ENCODE measurements at places on chromosomes 16 and 17.

- H3K4me3 ChIP-seq, result peak overlapping the region; percentile 44
- H3K27ac ChIP-seq, result no peak overlapping the region
- H3K4me1 ChIP-seq, result peaks cover 40% of the 10 kb centered on the region
- no peak for DNase-seq
Measured at GRCh38 chr17:7611635-7612293, 2.9 kb downstream of the FXR2 start.

- no peak for DNase-seq
- H3K27me3 ChIP-seq, result peaks cover 6% of the 10 kb centered on the region
- no peaks in the 10 kb centered on the region for H3K4me1 ChIP-seq
Measured at GRCh38 chr17:72294487-72294893, 173.7 kb downstream of the SOX9 start.

DNA sequence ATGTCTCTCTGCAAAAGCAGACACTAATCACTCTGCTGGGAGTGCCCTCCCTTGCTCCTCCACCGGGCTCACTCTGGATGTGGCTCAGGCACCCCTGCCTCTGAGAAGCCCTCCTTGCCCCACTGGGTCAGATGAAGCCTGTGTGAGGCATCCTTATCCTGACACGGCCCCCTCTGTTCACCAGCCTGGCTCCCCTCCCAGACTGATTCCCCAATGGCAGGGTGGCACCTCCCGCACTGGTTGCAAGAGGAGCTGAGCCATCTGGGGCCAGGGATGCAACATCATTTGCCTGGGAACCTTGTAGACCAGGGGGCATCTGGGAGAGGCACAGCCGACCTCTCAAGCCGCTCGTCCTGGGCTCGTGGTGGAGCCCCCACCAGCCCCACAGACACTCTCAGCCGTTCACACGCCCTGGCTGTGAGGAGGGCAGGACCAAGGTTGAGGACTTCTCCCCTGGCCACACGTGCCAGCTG, 6.7 kb downstream of the SMTNL2 start:
- H3K36me3 ChIP-seq, result no peaks in the 10 kb centered on the region
- H3K27ac ChIP-seq, result no peak overlapping the region
- H3K4me3 ChIP-seq, result no peak overlapping the region
- peaks cover 4% of the 10 kb centered on the region for H3K4me1 ChIP-seq
- no peak for DNase-seq

GRCh38 chr17:83041305-83041704, 38.1 kb upstream of the METRNL start:
- peaks cover 60% of the 10 kb centered on the region for H3K36me3 ChIP-seq
- no peak overlapping the region for H3K4me3 ChIP-seq
- no peak for DNase-seq
- no peaks in the 10 kb centered on the region for H3K27me3 ChIP-seq

DNA sequence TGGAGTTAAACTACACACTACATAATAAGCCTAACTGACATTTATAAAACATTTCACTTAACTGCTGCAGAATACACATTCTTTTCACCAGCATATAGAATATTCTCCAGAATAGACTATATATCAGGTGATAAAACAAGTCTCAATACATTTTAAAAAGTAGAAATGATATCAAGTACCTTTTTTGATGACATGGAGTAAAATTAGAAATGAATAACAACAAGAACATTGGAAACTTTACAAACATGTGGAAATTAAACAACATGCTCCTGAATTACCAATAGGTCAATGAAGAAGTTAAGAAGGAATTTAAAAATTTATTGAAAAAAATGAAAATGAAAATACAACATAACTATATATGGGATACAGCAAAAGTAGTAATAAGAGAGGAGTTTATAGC, 47.5 kb upstream of the CES5A start:
- H3K4me1 ChIP-seq, result no peaks in the 10 kb centered on the region
- no peak overlapping the region for H3K27ac ChIP-seq
- peaks cover 21% of the 10 kb centered on the region for H3K27me3 ChIP-seq
- H3K4me3 ChIP-seq, result no peak overlapping the region
- DNase-seq, result no peak
- no peaks in the 10 kb centered on the region for H3K36me3 ChIP-seq

GRCh38 chr17:73346501-73347162, 34.8 kb upstream of the CDC42EP4 start:
- H3K36me3 ChIP-seq, result peaks cover 17% of the 10 kb centered on the region
- H3K27ac ChIP-seq, result no peak overlapping the region
- DNase-seq, result no peak
- H3K4me3 ChIP-seq, result no peak overlapping the region
- no peaks in the 10 kb centered on the region for H3K4me1 ChIP-seq

DNA sequence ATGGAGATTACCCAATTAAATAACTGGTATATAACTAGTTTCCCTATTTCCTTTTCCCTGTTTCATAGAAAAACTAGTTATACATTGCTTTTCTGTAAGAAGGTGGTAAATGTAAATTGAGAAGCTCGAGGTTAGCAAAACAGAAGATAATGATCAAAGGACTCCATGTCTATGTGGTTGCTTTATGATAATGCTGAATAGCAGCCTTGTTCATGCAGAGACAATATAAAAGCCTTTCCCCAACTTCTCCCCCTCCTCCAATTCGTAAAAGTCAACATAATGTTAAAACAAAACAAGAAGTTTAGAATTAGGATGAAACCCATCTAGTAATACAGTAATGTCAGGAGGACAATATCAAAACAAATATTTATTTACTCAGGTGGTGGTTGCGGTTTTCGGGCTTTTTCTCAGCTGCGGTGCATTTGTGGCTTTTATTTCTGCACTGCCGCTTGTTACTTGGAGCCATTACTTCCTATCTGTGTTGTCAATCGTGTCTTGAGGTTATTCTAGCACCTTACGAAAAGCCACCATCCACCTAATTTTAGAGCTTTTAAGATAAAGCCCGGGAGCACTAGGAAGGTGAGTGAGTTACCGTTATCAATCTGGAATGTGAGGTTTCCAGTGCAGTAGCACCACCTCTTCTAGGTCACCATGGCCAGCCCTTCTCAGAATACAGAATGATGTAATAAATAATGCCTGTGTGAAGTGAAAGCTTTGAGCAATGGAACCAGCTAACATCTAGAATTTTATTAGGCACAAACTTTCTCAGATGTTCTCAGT, 297.5 kb downstream of the CDH13 start:
- H3K36me3 ChIP-seq, result no peaks in the 10 kb centered on the region
- H3K4me1 ChIP-seq, result no peaks in the 10 kb centered on the region
- no peak overlapping the region for H3K27ac ChIP-seq
- H3K4me3 ChIP-seq, result no peak overlapping the region

Measured in activated B cell treated with CpG ODN at 0.5 μM for 24 hours (primary cell).